ENCODE measurements at places on chromosomes 13 and 19.
A peak's percentile ranks its signal among the peaks of the same experiment; 100 is the strongest.

DNA sequence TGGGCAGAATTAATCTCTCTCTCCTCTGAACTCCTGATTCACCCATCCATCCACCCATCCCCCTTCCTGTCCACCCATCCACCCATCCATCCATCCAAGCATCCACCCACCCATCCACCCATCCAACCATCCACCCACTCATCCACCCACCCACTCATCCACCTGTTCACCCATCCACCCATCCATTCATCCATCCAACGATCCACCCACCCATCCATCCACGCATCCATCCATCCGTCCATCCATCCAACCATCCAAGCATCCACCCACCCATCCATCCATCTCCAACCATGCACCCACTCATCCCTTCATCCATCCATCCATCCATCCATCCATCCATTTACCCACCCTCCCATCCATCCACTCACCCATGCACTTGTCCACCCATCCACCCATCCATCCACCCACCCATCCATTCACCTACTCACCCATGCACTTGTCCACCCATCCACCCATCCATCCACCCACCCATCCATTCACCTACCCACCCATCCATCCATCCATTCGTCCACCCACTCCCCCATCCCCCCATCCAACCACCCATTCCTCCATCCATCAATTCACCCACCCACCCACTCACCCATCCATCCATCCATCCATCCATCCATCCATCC lies 18.7 kb downstream of the MEX3D start:
- DNase-seq = no peak

- peak; percentile 76 for DNase-seq
These were observed 24.9 kb downstream of the CPAMD8 start for GRCh38 chr19:17001603-17002183.

DNA sequence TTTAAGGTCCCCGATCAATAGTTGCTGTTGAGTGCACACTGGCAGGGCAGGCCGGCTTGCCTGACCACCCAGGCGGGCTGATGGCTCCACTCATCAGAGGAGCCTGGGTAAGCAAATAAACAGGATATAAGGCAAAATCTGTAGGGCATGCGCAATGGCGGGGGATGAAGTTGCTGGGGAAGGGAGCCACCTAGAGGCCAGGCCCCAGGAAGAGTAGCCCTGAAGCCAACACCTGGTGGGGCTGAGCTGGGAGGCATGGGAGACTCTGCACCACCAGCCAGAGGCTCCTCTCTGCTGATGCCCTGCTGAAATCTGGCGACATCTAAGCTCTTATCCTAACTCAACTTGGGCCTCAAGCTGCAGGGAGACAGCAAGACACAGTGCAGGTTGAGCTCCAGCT lies 324.3 kb downstream of the ZNF536 start:
- peak; percentile 5 for DNase-seq

DNA sequence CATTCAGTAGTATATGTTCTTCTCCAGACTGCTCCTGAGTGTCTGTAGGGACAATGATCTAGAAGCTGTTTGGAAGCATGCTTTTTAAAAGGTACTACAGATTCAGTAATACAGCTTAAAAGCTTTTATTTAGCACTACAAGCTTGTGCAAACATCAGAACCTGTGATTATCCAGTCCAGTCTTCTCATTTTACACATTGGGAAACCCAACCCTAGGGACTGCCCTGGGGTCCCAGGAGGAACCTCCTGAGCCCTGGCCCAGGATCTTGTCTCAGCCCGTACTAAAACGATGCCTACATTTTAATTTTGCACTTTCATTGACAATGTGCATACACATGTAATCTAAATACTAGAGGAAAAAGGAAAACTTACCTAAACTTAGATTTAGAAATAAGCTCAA lies 12.5 kb downstream of the DOCK9 start:
- DNase-seq = no peak

GRCh38 chr13:106865716-106866440 lies 297.9 kb upstream of the ARGLU1 start:
- DNase-seq = no peak

DNA sequence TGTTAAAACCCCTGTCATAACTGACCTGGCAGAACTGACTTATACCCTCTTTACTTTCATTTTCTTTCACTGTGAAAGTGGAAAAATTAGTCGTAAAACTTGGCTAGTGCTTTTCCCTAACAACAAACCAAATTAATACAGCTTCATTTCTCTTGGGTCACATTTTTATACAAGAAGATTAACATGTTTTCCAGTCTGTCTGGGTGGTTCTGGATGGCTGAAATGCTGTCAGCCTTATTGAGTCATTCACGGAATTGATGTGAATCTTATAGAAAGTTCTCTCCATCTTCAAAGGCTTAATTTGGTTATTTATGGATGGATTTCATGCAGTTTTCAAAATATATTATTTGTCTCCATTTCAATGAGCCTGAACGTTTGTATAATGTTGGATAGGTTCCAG lies 440.0 kb downstream of the KCTD12 start:
- no peak for DNase-seq

DNA sequence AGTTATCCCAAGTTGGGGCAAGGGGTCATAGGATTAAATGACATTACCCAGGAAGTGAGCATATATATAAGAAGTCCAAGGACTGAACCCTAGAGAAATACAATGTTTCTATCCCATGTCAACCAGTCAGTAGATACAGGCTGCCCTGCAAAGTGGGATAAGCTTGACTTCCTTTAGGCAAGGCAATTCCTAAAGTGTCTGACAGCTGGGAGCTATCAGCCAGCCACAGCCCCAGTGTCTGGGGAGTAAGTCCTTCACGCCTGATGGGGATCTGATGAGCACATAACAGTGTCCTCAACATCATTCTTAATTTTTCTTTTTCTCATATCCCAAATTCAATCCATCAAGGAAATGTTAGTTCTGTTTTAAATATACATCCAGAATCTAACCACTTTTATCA lies 54.1 kb downstream of the DNAJC15 start:
- DNase-seq = no peak

DNA sequence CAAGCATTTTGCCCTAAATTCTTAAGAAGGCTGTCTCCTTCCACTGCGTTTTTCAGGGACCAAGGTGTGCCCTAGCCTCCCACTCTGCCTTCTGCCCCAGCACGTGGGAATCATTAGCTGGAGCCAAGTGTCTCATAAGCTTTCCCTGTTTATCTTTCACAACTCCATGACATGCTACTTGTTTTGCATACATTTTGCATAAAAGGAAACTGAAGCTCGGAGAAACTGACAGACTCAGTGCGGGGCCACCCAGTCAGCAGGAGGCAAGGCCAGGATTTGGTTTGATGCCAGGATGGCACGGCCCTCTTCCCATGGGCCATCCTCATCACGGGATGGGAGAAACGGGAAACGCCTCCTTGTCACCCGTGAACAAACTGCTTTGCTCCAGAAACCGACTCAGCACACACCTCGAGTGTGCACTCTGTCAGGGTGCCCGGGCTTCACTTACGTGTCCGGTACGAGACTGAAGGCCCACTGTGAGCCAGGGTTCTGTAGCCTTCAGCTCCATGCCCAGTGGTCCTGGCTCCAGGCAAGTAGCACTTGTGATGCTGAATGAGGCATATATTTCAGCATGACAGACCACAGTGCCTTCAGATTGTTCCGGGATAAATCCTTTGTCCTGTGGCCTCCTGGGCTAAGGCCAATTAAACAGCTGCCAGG lies 9.6 kb downstream of the CEBPA start:
- DNase-seq = no peak

DNA sequence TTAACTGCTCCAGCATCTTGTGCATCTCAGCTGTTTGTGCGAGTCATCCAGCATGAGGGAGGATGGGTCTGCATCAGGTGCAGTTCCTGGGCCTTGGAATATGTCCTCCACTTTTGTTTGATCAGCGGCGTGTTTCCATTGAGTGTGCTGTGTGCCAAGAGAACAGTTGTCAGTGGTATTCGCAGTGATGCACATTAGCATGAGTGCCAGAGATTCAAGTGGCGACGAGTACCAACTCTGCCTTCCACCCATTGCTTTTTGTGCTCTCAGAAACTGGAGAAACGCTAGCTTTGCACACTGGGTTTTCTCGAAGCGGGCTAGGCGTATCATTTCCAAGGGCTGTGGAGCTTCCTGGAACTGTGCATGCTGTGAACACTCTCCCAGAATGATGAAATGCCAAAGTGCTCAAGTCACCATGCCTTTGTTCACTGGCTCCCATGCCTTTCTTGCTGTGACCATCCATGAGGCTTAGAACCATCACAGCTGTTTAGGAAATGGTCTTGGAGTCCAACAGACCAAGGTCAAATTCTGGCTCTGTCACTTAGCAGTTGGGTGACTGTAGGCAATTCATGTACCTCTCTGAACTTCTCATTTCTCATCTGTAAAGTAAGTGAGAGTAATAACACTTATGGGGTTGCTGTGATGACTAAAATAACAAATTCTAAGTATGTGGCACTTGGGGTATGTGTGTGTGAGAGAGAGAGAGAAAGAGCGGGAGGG lies 18.4 kb downstream of the LRCH1 start:
- no peak for DNase-seq

- no peak for DNase-seq
These were observed 171.4 kb downstream of the SUCLA2 start for GRCh38 chr13:47829690-47830089.

DNA sequence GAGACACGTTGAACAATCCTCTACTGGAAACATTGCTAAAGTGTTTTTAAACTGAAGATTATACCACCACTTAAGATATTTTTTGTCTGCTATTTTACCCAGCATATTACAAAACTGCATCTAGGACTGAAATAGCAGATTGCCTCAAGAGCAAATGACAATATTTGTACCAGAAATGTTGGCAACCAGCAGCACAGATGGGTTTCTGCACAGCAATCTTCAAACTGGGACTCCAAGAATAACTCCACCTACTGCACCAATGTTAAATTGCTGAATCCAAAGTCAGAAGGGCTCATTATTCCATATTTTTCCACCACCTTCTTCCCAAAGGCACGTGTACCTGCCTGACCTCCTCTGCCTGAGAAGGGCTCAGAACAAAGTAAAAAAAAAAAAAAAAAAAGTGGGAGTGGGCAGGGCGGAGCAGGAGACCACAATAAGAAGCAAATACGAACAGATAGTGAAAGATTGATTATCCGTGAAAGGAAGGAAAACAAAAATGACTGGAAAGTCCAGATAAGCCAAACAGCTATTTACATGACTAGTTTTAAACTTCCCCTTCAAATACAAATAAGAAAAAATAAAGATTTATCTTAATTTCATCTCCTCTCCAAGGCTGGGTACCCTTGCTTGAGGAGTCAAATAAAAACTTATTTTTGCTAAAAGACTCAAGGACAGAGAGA lies 79.4 kb downstream of the FOXO1 start:
- DNase-seq = no peak

- no peak for DNase-seq
These were observed 696 bp downstream of the ZNF460 start for GRCh38 chr19:57280962-57281400.

DNA sequence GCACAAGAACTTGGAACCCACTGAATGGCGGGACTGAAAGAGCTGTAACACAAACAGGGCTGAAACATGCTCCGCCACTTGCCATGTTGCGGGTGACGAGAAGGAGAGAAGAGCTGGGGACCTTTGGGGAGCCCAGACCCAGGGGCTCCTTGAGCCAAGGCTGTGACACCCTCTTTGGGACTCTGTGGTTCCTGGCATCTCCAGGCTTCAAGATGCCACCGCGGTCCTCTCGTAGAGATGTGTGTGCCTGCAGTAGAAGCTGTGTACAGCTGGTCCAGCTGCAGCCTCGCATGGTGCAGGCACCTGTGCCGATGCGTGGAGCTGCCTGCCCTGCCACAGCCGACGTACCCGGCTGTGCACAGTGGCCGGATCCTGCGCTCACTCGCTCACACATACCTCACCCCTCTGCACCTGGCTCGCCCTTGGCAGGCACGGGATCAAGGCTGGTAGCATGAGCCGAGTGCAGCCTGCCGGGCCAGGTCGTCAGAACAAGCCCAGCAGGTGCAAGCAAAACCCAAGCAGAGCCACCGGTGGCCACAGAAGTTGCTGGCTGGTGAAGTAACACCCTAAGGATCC lies 1385.8 kb downstream of the PCDH9 start:
- no peak for DNase-seq

- DNase-seq = no peak
These were observed 87.6 kb downstream of the MYCBP2 start for GRCh38 chr13:77239312-77239711.

- DNase-seq = peak; percentile 30
These were observed 1.1 kb upstream of the ZNF444 start for GRCh38 chr19:56139847-56140582.

DNA sequence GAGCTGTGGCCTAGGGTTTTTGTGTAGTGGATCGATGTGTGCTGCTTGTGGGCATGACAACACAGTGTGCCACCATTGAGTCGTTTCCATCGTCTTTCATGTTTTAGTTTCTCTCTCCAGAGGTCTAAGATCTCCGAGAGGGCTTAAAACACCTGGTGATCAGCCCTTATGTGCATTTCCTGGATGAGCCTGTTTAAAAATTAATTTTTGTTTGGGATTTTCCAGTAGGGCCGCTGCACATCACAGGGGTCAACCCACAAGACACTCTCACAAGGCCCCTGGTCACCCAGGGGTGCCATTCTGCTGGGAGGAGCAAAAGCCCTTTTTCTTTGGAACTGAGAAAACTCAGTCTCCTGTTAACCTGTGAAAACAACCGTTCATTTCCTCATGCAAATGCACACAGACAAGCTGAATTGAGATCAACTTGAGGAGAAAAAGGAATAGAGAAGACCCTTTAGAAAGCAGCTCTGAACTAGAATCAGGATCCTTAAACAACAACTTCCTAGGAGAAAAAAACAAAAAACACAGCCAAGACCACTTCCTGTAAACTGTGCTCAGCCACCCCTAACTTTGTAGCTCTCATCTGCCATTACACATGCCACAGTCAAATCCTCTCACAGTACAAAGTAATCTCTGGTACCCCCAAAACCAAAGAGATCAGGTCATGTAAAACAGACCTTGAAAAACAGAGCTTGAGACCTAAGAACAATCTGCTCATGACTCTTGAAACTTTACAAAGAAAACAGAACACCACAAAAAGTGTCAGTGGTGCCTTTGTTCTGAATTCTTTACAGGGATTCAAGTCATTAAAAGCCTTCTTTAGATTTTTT lies 8.3 kb upstream of the MTRF1 start:
- DNase-seq = peak; percentile 13

- no peak for DNase-seq
These were observed 9.7 kb upstream of the FEM1A start for GRCh38 chr19:4781801-4782200.

DNA sequence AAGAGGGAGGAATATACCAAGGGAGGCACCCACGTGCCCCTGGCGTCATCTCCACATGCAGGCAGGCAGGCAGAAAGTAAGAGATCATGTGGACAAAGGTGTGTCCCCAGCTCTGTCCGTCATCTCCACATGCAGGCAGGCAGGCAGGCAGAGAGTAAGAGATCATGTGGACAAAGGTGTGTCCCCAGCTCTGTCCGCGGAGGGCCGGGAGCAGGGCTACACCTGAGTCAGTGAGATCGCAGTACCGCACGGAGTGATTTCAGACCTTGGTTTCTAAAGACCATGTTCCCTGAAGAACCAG lies 22.2 kb downstream of the CAPS start:
- DNase-seq = no peak

GRCh38 chr13:106599875-106600797 lies 32.2 kb upstream of the ARGLU1 start:
- no peak for DNase-seq

- no peak for DNase-seq
These were observed 191.3 kb upstream of the PCDH9 start for GRCh38 chr13:67421475-67421874.

Data from stimulated activated naive CD8-positive, alpha-beta T cell treated with anti-CD3 and anti-CD28 coated beads, Interleukin-15, Interleukin-2, amounts not matched to agents 100 U/mL and 50 U/mL, for 24 hours (primary cell).